ENCODE measurements at places on chromosomes 1 and 21.

DNA sequence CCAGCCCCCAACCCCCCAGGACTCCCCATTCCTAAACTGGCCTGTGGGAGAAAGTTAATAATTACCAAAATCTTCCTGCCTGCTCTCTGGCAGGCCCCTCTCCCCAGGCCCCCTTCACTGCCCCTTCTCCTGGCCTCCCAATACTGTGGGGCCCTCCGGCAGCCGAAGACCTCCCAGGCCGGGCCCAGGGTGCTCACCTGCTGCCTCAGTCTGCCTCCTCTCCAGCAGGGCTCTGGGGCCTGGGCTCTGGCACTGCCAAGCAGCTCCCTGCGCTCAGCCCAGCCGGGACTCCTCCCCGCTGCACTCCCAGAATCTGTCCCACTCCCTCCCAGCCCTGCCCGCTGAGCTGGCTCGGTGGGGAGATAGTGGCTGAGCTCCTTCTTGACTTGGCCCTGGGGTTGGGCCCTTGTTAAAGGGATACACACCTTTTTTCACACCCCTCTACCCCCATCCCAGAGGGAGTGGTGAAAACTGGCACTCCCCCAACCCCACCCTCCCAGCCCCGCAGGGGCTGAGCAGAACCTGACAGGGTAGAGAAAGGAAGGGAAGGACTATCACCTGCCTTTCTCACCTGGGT, at the start of gene S100A16:
Gene S100A16 (minus strand): TSS at position 383 of the 577 bp plus-strand sequence. CDS start 4,986 bp downstream, outside the sequence.
- DNase-seq: no peak

- DNase-seq: no peak
These were observed 289.2 kb downstream of the TBX15 start for GRCh38 chr1:118698911-118699310.

- DNase-seq: no peak
These were observed 48.9 kb downstream of the UBIAD1 start for GRCh38 chr1:11321656-11322491.

DNA sequence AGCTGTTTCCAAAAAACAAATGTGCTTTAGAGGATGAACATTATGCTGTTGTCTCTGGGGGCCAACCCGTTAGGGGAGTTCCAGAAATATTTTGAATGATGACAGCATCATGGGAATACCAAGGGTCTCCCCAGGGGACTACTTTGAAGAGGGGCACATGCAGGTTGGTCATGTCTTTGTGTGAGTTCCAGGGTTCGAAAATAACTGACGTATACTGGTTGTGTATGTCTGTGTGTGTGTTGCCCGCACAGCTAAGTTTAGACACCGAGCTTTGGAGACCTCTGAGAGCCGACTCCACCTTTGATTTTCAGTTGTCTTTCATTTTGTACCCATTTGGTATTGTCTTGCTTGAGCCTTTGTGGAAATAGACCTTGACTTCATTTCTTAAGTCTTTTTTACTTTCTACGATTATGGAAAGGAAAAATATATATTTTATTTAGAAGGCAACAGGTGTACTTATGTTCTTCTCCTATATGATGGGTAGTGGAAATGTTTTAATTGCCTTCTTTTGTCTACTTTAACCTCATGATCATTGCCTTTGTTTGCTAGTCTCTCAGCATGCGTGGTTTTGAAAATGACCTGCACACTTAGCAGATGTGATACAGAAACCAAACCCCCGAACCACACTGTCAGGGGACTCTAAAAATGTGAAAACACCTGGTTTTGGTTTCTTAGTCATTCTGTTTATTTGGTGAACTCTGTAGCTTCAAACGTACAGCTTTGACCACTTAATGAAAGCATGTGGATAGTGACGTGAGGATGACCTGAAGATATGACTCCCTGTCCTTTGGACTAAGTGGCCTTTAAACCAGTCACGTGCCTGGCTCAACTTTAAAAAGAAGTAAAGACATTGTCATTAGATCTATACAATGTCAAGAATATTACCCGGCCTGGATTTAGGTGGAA, 56.5 kb downstream of the GALNT2 start:
- DNase-seq: no peak

DNA sequence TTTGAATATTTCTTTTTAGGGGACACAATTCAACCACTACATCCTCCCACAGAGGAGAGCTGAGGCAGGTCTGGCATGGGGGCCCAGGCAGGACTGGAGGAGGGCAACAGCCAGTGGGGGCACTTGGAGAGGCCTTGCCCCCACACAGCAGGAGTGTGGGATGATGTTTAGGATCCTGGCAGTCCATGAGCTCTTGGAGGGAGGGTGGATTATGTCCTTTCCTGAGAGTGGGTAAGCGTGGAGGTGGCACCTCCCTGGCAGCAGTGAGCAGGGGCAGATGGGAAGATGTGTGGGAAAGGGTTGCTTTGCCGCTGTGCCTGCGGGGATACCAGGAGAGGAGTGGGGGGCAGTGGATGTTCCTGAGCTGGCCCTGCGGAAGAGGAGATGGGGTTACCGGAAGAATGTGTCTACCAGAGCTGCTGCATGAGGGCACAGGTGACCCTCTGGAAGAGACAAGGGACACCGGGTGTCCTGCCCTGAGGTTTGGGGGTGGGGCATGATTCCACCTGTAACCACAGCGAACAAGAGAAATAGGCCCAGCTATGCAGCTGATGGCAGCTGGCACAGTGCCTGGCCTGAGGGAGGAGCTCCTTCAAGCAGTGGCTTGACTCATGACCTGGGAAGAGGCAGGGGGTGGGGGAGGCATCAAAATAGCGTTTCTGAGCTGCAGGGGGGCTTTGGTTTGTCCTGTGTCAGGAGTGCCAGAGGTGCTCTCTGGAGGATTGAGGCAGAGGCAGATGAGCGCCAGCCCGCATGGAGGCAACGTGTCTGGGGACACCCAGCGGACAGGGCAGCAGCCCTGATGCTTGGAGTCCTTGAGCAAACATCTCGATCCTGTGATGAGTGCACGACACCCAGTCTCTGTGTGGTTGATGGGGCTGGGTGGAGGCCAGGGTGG, 123.9 kb upstream of the TMPRSS2 start:
- no peak for DNase-seq

GRCh38 chr21:31257265-31257664, 86.8 kb downstream of the TIAM1 start:
- DNase-seq: no peak

GRCh38 chr1:185487936-185488335, 170.9 kb upstream of the IVNS1ABP start:
- no peak for DNase-seq

GRCh38 chr1:91699339-91699974, 186.5 kb downstream of the TGFBR3 start:
- DNase-seq: no peak

DNA sequence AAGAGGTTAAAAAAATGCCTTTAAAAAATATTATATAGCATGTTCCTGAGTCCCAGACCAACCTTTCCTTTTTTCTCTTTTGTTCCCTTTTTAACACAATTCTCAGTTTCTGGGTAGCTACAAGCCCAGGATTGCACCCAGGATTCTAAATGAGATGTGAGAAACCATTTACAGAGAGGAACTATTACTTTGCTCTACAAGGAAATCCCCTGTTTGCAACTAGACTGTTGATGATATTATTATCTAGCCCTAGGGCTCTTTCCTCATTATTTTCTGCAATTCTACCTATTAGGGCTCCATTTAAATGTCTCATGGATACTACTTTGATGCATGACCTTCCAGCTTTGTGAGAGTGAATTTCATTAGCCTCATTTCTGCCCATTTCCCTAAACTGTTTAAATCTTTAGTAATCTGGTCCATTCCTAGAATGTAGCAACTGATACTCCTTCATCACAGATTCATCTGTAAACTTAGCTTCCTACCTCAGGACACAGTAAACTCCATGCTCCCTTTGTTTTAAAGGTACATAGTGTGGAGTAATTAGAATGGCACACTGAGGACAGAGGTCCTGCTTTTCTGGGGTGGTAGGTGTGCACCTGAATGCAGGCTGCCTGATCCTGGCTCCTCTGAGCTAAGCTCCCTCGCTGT, 7.1 kb upstream of the KIF14 start:
- DNase-seq: no peak

DNA sequence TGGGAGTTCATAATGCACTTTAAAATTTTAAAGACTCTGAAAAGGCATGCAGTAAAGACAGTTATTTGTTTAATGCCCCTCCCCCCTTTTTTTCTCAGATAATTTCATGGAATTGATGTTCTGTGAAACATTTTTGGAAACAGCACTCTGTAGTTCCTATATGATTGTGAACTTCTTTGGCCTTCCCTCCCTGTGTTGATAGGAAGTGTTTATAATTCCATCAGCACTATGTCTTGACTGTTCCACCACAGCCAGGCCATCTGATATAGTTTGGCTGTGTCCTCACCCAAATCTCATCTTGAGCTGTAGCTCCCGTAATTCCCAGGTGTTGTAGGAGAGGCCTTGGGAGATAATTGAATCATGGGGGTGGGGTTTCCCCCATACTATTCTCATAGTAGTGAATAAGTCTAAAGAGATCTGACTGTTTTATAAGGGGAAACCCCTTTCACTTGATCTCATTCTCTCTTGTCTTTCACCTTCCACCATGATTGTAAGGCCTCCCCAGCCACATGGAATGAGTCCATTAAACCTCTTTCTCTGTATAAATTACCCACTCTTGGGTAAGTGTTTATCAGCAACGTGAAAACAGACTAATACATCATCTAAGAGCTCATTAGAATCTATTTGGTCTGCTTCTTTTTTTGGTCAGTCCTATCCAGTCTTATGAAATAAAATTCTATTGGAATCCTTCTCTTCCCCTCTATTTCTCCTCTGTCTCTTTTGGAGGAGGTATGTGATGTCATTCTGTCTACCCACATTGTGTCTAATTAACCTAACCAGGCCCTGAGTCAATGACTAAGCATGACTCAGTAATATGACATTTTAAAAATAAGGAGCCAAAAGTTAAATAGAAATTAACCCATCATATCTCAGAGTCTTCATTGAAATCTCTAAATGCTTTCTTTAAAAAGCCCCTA, 8.9 kb downstream of the CCDC185 start:
- no peak for DNase-seq

- no peak for DNase-seq
These were observed 37.8 kb upstream of the POFUT2 start for GRCh38 chr21:45325206-45326168.

DNA sequence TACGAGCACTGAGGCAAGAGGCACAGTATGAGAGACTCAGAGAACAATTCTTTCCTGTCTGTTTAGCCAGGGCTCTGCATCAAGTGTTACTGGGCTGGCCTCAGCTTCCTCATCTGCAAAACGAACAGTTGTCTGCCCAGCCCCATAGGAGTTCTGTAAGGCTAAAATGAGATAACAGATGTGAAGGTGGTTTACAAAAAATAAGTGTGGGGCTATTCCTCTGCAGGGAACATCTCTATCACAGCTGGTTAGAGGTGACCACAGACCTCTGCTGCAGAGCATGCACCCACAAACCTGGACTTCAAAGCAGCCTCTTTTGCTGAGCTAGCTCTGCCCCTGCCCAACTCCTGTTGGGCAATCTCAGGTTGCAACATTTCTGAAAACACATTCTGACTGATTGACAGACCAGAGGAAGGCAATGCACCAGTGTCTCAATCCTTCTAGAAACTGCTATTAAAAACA, 10.5 kb upstream of the OLIG1 start:
- no peak for DNase-seq

GRCh38 chr1:226575436-226575720, 26.8 kb downstream of the STUM start:
- DNase-seq: no peak
